Activated CD4-positive, alpha-beta T cell treated with anti-CD3 and anti-CD28 coated beads for 24 hours (primary cell): ENCODE measurements at places on chromosomes 16 and 17.

GRCh38 chr16:49866595-49867071, 10.7 kb upstream of the ZNF423 start:
- DNase-seq = no peak

DNA sequence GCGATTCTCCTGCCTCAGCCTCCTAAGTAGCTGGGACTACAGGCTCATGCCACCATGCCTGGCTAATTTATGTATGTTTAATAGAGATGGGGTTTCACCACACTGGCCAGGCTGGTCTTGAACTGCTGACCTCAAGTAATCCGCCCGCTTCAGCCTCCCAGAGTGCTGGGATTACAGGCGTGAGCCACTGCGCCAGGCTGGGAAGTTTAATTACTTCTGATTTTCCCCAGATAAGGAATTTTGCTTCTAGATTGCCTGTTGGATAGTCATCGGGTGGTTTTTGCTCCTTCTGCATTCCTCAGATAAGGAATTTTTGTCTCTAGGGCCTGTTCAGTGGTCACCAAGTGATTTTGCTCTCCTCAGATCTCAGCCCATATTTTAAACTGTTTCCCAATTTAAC, 112.5 kb downstream of the MAP2K4 start:
- no peak for DNase-seq

DNA sequence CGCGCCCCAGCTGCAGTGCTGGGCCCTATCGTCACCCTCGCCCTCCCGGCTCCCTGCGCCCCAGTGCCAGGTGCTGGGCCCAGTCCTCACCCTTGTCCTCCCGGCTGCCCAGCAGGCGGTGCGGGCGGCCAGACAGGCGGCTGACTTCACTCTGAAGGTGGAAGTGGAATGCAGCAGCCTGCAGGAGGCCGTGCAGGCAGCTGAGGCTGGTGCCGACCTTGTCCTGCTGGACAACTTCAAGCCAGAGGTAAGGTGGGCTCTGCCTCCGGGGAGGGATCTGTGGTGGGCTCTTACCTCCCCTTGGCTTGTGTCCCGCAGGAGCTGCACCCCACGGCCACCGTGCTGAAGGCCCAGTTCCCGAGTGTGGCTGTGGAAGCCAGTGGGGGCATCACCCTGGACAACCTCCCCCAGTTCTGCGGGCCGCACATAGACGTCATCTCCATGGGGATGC, 17.9 kb downstream of the QPRT start:
- no peak for DNase-seq

DNA sequence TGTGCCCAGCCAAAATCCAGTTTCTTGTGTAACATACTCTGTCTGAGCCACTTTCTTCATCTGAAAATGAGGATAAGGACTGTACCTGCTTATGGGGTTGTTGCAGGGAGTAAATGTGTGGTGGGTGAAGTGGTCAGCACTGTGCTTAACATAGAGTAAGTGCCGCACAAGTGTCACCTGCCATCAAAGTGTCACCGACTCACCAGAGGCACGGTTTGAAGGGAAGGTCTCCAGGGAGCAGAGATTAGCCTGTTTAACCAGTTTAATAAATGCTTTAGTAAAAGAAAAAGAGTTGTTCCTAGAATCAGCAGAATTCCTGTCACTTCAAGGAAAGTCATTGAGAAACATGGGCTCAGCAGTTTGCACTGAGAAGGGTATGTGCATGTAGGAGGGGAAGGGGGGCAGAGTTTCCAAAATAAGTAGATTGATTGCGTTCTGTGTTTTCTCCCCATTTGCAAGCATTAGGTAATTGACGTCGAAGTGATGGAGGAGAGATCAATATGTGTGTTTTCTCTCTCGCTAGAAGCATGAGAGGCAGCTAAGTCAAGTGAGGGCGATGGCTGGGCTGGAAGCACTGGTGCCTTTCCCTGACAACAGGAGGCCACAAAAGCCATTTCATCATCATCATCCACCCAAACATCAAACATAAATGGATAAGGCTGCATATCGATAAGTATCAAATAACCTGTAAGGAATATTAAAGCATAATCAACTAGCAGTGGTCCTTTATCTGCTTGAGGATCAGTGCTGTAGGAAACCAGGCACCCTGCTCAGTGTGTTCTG, 19.1 kb downstream of the FAM20A start:
- no peak for DNase-seq

- no peak for DNase-seq
Observed at GRCh38 chr17:77145612-77146245, 5.0 kb downstream of the SEC14L1 start.

GRCh38 chr17:81566461-81567126, 14.4 kb upstream of the FAAP100 start:
- no peak for DNase-seq

DNA sequence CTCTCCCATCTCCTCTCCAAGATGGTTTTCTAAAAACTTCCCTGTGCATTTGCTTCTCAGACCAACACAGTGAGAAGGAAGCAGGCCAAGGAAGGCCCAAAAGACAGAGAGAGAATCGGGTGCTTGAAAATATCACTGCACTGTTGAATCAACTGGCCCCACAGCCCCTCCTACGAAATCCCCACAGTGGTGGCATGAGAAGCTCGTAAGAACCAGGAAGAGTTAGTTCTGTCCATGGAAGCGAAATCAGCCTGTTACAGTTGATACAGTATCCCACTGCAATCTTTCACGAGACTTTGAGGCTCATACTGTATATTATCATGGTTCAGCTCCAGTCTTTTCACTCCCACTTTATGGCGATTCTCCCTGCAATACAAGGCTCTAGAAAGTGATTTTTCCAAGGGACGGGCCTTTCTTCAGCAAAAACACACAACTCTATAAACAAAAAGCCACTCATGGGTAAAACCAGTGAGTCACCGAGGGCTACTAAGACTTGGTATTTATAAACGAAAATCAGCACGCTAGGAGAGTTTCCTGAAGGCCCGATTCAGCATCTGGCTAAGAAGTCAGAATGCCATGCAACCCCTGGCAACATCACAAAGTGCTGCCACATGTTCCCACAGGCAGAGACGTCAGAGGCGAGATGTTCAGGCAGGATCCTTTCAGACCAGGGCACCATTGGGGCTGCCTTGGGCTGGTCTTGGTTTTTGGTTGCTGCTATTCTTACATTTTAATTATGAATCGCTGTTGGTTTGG, 185.7 kb downstream of the IRX5 start:
- DNase-seq = no peak

- DNase-seq = no peak
Observed at GRCh38 chr16:88526008-88526905, 43.9 kb upstream of the ZC3H18 start.
